ENCODE measurements at places on chromosomes 16 and 17.
A peak's percentile ranks its signal among the peaks of the same experiment; 100 is the strongest.

- DNase-seq = peak; percentile 76
Observed at GRCh38 chr17:8697323-8697741, 47.3 kb downstream of the CCDC42 start.

DNA sequence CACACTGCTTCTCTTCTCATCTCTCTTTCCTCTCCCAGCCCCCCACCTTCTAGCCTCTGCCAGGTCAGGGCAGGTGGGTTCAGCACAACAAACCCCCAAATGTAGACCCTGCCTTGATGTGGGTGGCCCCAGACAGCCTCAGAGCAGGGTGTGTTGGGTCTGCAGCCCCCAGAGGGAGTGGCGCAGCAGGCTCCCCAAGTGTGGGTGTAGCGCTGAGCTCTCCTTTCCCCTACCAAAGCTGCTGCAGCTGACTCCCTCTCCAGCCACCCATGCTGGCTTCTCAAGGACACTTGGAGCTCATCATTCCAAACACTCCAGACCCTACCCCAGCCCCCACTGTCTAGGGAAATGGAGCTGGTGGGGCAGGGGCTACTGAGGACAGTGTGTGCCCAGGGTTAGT is 27.3 kb downstream of the NLRC3 start:
- no peak for DNase-seq

- DNase-seq = no peak
Observed at GRCh38 chr17:80000136-80000535, 35.5 kb downstream of the TBC1D16 start.

DNA sequence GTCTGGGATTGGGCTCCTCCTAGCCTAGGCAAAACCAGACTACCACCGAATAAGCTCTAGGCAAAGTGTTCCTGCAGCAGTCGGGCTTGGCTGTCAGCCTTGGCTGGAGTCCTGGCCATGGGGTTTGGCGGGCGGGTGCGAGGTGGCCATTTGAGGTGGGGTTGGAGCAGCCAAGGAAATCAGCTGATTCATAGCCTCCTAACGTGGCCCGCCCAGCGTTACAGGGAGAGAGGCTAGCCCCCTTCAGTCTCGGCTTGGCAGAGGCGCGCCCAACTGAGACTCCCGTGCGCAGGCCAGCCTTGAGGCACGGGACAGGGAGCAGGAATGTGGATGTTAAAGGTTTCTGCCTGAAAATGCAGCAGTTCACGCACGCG is 1.9 kb downstream of the PMP22 start:
- peak; percentile 94 for DNase-seq

DNA sequence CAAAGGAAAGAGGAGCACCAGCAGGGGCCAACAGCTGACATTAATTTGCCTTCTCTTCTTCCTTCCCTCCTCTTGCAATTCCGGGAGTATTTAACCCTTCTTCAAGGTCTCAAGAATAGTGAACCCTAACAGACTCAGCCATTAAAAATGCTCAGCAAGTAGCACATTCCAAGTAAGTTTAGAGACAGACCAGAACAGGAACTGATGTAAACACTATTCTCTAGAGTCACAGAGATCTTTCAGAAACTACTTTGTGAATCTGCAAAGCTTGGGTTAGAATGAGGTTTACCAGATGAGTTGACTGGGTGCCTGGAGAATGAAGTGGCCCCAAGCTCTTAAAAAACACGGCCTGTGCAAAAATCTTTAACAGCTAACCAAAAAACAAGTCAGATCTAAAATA is 50.9 kb downstream of the TEX2 start:
- no peak for DNase-seq

DNA sequence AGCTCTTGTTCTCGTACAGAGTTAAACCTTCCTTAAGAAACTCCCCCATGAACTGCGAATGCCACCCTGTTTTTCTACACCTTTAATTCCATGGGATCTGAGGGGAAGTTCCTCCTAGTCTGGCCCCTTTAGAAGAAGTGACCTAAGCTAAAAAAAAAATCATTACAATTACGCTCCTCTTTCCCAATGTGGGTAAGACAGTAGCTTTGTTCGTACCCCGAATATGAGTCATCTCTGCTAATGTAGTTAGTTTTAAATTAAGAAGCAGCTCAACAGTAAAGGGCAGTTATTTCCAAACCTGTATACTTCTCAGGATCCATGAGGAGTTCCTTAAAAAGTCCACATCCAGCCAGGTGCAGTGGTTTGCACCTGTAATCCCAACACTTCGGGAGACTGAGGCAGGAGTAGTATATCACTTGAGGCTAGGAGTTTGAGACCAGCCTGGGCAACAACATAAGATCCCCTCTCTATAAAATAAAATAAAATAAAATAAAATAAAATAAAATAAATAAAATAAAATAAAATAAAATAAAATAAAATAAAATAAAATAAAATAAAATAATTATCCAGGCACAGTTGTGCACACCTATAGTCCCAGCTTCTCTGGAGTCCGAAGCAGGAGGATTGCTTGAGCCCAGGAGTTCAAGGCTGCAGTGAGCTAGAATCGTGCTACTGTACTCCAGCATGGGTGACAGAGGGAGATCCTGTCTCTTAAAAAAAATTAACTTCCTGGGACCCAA is 26.1 kb downstream of the RCVRN start:
- no peak for DNase-seq

- DNase-seq = no peak
Observed at GRCh38 chr16:63613701-63614100, 1508.2 kb downstream of the CDH11 start.

GRCh38 chr16:22022151-22022550 is 14.2 kb downstream of the MOSMO start:
- DNase-seq = no peak

DNA sequence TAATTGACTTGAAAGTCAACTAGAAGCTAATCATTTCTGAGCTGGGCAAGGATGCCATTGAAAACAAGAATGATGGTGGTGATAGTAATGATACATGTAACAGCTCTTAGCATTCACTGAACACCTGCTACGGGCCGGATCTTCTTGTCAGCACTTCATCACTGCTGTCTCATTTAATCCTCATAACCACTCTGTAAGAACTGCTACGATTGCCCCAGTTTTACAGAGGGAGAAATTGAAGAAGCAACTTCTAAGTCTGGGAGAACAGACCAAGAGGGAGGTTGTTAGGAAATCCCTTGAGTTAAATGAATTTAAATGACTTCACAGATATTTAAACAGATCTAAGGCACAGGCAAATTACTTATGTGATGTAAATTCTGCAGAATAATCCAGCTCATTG is 7.0 kb upstream of the GAN start:
- DNase-seq = no peak

DNA sequence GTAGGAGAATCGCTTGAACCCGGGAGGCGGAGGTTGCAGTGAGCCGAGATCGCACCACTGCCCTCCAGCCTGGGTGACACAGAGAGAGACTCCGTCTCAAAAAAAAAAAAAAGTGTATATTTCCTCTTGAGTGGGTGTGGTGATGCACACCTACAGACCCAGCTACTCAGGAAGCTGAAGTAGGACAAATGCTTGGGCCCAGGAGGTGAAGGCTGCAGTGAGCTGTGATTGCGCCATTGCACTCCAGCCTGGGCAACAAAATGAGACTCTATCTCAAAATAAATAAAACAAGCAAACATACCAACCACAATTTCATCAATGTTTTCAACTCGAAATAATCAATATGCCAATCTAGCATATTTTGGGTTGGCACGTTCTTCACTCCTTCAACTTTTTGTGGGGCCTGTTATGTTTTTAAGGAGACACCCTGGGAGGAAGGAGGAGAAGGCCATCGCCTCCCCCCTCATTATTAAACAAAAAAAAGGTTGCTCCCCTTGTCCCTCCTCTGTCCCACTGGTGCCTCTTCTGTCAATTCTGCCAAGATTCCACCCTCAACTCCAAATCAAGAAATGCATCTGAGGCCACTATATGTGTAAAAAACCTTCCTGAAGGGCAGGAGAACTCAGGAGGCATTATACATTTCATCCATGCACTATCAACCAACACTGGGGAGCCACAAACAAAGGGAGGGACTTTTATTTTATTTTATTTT is 52.4 kb upstream of the ATF7IP2 start:
- no peak for DNase-seq

DNA sequence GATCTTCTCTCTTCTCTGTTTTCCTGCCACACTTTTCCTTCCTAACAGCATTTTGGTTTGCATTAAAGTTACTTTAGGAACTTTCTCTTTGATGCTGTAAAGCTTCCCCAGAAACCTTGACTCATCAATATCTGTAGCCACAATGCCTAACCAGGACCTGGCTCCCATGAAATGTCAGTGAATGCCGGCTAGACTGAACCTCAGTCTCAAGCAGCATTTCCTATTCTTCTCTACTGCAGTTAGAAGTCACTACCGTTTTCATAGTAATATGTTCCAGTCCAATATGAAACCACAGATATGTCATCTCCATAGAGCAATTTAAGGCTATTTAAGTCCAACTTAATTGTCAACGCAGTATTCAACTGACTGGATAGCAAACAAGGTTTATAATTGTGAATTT is 28.9 kb downstream of the ITFG1 start:
- DNase-seq = no peak

GRCh38 chr16:79560318-79560717 is 40.2 kb downstream of the MAF start:
- no peak for DNase-seq
